Activated T-helper 2 cell treated with anti-CD3 and anti-CD28 coated beads, Interferon-gamma antibody, Interleukin-2, Interleukin-4, amounts not matched to agents 10 μg/mL and 5 μg/mL and 100 μg/mL, durations not matched to agents 14 hours and 24 hours and 36 hours (primary cell): ENCODE measurements at places on chromosomes 5 and 9. TPM values are rescaled to one million over a fixed set of nuclear protein-coding genes. Genes with fewer than 3 reads are reported as not detected.

Gene SPAAR
- not detected in 2 replicates for total RNA-seq

Gene PCDHA13
- not detected in 2 replicates for total RNA-seq

GRCh38 chr5:38883842-38884241 is 38.0 kb downstream of the OSMR start:
- no peaks in the 10 kb centered on the region for H3K36me3 ChIP-seq
- H3K27me3 ChIP-seq = peaks cover 5% of the 10 kb centered on the region
- no peak for DNase-seq
- no peak overlapping the region for H3K27ac ChIP-seq
- H3K4me3 ChIP-seq = no peak overlapping the region
- H3K4me1 ChIP-seq = no peaks in the 10 kb centered on the region

Gene AGPAT2
- total RNA-seq = 38.3 and 40.5 TPM in 2 replicates

Gene MEGF10
- not detected in 2 replicates for total RNA-seq
